CD4-positive, alpha-beta T cell treated with Interleukin-10 for 1 hour (primary cell): ENCODE measurements at places on chromosomes 1 and 21.

GRCh38 chr1:159827549-159827948, 876 bp downstream of the SLAMF8 start:
- DNase-seq = peak; percentile 51

DNA sequence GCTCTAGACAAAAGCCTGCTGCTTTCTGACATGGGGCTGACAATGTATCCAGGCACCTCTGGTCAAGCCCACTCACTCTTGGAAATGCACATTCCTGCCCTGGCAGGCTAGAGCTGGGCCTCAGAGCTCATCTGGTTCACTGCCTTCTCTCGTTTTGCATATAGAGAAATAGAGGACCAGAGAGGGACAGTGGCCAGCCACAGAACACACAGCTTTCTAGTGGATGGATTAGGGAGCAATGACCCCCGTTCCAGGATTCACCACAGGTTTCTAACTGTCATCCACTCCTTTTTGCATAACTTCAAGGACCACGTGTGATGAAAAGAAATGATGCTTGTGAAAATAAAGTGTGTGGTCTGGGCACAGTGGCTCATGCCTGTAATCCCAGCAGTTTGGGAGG, 129.6 kb upstream of the IGSF21 start:
- DNase-seq = no peak

DNA sequence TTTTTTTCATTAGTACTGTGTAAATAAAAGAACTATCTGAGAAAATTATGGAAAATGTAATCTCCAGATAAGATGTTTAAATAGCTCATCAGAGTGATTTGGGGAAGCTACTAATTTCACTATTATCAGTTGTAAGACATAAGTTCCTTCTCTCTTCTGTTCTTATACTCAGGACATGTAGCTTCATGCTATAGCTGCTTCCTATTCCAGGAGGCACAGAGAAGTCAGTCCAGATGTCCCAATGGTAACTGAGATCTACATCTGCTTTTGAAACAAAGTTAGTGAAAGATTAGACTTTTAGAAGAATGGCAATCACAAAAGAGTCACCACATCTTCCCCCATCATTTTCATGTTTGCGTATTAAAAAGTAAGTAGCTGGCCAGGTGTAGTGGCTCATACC, 5.6 kb downstream of the MAP3K21 start:
- DNase-seq = no peak

GRCh38 chr1:43836267-43836951, 97.2 kb upstream of the ARTN start:
- peak; percentile 54 for DNase-seq

- peak; percentile 48 for DNase-seq
These were observed 132.9 kb downstream of the SYF2 start for GRCh38 chr1:25099343-25099951.

- peak; percentile 15 for DNase-seq
These were observed 5.5 kb downstream of the MFSD2A start for GRCh38 chr1:39960431-39960958.

DNA sequence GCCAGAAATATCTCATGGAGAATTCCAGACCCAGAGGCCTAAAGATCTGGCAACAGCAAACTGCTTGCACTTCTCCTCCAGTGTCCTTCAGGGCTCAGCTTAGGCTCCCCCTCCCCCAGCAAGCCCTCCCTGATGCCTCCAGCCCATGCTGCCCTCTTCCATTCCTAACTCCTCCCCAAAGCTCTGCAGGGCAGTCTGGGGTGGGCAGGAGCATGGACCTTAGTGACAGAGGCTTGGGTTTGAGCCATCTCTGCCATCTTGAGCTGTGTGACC, 436.8 kb downstream of the PTPRU start:
- no peak for DNase-seq

DNA sequence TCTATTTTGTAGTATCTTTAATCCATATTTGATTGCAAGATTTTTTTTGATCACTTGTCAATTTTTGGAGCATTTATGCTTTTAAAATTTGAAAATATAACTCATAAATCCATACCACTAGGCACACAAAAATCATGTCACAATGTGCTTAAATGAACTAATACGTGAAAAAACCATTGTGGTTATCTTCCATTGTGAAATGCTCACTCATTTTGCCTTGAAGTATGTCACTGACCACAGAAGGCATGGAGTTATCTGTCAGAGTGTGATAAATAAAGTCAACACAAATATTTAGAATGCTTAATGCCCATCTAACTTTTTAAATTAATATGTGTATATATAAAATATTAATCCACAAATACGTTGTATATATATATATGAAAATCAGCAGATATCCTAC, 347.2 kb downstream of the PTPRC start:
- no peak for DNase-seq

DNA sequence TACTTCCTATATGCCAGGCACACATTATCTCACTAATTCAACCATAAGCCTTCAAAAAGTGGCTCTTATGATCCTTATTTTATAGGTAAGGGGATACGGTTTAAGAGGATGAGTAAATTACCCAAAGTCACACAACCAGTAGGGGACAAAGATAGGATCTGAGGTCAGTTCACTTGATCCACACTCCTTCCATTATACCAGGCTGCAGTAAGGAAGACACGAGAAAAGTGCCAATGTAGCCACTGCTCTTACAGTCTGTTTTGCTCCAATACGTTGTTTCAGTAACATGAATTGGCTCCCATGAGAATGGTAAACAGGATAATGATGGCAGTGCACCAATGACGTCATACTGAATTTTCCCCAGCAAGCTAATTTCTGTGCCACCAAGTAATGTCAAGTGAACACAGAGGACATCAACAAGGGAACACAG, 15.4 kb upstream of the GUCA2A start:
- no peak for DNase-seq

DNA sequence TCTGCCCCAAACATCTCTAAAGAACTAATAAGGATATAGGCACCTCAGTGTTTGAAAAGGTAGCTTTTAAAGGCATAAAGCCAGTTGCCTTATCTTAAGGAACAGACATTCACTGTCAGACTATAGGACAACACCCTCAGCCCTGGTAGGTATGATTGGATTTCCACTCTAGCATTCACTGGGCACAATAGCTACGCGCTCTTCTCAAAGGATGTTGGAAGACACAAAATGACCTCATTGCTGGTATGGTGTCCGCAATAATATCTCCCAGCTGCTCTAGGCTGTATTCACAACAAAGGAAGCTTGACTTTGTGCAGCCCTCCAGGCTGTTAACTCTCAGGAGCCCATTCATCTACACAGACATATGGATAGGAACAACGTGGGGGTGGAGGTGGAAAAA, 119.4 kb upstream of the CXADR start:
- no peak for DNase-seq

GRCh38 chr1:202862679-202863560, 26.0 kb downstream of the RABIF start:
- no peak for DNase-seq

GRCh38 chr1:242524571-242525359, at the start of gene PLD5:
Gene PLD5 (minus strand): TSS chr1:242524697.
- DNase-seq = no peak

DNA sequence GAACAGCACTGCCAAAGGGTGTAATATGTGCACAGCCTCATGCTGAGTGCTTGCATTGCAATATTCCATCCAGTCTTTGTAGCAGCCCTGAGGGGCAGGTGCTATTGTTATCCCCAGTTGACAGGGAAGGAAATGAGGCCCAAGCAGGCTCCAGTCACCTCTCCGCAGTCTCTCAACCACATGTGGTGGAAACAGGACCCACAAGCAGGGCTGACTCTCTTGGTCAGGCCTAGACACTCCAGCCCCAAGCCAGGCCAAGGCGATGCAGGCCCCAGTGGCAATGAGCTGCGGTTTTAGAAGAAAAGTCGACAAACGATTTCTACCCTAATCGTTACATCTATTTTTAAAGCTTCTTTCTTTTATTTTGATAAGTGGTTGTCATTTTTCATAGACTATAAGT, 52.6 kb upstream of the GADD45A start:
- DNase-seq = no peak

DNA sequence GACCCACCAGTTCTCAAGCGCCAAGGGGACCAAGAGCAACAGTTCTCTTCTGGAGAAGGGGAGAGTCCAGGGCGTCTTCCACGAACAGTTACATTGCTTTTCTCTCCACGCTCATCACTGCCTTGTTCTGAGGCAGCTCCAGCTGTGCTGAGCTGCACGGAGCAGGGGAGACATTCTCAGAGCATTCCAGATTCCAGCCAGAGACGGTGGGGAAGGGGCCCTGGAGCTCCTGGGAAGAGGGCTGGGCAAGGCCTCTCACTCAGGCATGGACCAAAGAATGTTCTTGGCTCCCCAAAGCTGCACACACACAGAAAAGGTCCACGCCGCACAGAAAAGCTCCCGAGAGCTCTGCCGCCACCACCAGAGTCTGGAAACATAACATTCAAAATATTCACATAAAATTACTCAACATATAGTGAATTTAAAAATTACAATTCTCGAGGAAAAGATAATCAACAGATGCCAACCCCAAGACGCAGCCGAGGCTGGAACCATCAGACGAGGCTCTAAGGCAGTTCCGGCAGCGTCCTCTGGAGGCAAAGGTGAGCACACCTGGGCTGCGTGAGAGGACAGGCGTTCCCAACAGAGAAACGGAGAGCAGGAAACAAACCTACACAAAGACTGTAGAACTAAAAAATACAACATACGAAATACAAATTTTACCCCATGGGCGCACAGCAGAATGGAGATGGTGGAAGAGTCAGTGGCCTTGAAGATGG, 40.5 kb downstream of the UBE2G2 start:
- DNase-seq = peak; percentile 10

GRCh38 chr1:54259546-54260140, 59.7 kb downstream of the MRPL37 start:
- DNase-seq = no peak

DNA sequence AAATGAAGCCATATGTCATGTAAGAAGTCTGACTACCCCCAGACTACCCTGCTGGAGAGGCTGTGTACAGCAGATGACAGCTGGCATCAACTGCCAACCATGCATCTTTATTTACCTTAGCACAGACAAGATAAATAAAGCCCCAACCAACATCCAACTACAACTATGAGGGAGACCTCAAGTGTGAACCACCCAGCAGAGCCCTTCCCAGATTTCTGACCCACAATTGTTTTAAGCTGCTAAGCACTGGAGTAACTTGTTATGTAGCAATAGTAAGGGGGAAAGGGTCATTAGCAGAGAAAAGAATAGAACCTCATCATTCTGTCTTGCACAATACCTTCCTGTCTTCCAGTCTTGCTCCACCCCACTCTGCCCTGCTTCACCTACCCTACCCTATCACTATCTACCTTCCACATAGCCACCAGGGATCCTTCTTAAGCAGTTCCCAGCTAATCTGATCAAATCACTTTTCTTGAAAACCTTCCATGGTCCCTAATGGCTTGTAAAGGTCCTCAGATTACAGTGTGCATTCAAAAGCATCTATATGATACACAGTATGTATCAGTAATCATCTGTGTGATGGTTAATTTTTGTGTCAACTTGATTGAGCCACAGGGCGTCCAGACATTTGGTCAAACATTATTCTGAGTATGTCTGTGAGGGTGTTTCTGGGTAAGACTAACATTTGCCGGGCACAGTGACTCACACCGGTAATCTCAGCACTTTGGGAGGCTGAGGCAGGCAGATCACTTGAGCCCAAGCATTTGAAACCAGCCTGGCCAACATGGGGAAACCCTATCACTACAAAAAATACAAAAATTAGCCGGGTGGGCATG, 19.6 kb upstream of the RBM15 start:
- DNase-seq = no peak

- no peak for DNase-seq
These were observed 501 bp upstream of the DNAJC6 start for GRCh38 chr1:65308781-65309303.

GRCh38 chr1:210978316-210978973, 155.5 kb downstream of the KCNH1 start:
- no peak for DNase-seq

GRCh38 chr1:85128316-85128715, 72.5 kb downstream of the SYDE2 start:
- no peak for DNase-seq

GRCh38 chr1:247647864-247648263, 31.7 kb downstream of the OR13G1 start:
- no peak for DNase-seq

DNA sequence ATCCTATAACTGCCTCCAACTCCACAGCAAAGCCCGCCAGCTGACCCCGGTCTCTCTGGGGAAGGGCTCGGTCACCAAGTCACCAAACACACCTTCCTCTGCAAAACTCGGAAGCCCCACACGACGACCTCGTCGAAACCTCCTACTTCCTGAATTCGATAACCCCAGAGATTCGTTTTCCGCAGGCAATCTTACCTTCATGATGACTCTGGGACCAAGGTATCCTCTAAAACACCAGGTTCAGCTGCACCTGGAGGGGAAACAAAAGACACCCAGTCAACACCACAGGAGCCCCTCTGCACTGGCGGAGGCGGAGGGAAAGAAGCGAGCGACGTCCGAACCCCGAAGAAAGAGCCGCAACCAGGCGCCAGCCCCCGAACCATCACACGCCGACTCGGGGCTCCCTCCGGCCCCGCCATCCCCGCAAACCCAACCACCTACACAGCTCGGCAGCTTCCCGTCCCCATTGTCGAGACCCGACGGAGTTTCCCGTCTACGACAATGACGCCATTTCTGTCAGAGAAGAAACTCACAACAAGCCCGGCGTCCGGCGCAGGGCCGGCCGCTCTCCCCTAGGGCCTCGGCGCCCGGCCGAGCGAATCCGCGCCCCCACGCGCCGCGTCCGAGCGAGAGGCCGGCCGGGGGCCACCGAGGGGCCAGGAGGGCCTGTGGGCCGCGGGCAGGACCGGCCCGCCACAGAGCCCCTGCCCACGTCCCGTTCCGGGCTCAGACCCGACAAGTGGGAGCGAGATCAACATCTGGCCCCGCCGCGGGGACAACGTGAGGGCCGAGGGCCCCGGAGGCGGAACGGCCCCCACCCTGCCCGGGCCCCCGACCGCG, 1.0 kb downstream of the ARID4B start:
- peak; percentile 76 for DNase-seq

GRCh38 chr1:231295938-231296337, 41.7 kb downstream of the EXOC8 start:
- DNase-seq = no peak

GRCh38 chr1:33515607-33516006, 43.2 kb downstream of the ZSCAN20 start:
- no peak for DNase-seq

DNA sequence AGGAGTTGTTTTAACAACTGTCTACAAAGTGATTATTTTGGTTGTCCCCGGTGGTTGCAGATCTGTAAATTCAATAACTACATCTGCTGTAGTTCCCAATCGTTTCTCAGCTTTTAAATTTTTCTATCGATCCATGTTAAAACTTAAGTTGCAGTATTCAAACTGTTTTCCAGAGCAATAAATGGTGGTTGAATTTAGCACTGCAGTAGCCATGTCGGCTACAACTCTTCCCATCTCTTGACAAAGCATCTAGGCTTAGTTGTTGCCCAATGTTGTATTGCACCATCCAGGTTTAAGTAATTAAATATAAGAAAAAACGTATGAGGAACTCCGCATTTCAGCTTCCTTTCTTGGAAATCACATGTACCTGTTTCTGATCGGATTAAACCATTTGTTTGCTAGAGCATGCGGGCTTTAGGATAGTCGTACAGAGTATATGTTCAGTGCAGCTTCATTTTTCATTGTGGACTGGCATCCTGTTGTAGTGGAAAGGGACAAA, 996 bp downstream of the CNIH4 start:
- DNase-seq = no peak

GRCh38 chr1:225748529-225748928, 29.1 kb upstream of the SRP9 start:
- no peak for DNase-seq
